ENCODE measurements at places on chromosomes 4 and X. TPM values are rescaled to one million over a fixed set of nuclear protein-coding genes. Genes with fewer than 3 reads are reported as not detected.

Gene XK
- total RNA-seq: not detected

Gene CRMP1
- total RNA-seq: not detected

Gene NCBP2L
- not detected for total RNA-seq

Gene TFE3
- 37.1 TPM for total RNA-seq

Gene PRDM5
- total RNA-seq: 5.7 TPM

Gene FGFBP1
- not detected for total RNA-seq

Gene MMRN1
- total RNA-seq: 414 TPM

Gene MAP3K15
- not detected for total RNA-seq

Gene KCNIP4
- total RNA-seq: not detected

Gene SLC4A4
- not detected for total RNA-seq

Gene HMGB2
- total RNA-seq: 217 TPM

Gene FOXR2
- total RNA-seq: not detected

Gene S100G
- not detected for total RNA-seq
